K562 (cell line): ENCODE measurements at places on chromosomes 4 and X. TPM values are rescaled to one million over a fixed set of nuclear protein-coding genes. Genes with fewer than 3 reads are reported as not detected.

The CCDC160 gene
- not detected in 2 replicates for total RNA-seq

The MAGEB10 gene
- total RNA-seq, result 0.47 and 0.55 TPM in 2 replicates

The REST gene
- total RNA-seq, result 23.2 and 24.0 TPM in 2 replicates

The HSFX4 gene
- total RNA-seq, result not detected in 2 replicates

The FAM47E gene
- total RNA-seq, result 3.7 and 4.8 TPM in 2 replicates

The ADGRG2 gene
- total RNA-seq, result 0.04 TPM in 1 of 2 replicates, not detected in the other

DNA sequence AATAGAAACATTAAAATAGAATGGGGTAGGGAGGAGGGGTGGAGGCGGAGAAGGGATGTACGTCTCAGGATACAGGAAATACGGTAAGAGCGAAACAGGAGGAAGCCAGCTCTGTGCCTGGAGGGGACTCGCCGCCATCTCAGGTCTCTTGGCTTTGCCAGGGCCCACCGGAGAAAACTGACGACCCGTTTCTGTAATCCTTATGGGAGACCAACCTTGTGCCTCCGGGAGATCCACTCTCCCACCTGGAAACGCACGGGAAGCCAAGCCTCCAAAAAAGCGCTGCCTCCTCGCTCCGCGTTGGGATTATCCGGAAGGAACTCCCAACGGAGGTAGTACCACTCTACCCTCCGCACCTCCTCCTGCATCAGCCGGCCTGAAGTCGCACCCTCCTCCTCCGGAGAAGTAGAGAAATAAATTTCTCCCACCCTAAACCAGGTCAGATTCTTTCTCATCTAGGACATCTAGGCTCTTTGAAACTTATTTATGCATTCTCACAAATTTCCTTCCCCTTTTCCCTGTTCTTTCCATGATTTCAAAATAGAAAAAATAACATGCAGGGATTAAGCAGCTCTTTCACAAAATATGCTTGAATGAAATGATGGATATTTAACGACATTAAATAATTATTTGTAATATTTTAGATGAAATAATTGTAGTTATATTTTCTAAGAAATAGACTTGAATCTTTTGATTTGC lies at the start of gene NBDY:
NBDY (plus strand) TSS at position 92 of the 699 bp plus-strand sequence; CDS start at position 203, 111 bp downstream.
- peak; percentile 7 for DNase-seq

DNA sequence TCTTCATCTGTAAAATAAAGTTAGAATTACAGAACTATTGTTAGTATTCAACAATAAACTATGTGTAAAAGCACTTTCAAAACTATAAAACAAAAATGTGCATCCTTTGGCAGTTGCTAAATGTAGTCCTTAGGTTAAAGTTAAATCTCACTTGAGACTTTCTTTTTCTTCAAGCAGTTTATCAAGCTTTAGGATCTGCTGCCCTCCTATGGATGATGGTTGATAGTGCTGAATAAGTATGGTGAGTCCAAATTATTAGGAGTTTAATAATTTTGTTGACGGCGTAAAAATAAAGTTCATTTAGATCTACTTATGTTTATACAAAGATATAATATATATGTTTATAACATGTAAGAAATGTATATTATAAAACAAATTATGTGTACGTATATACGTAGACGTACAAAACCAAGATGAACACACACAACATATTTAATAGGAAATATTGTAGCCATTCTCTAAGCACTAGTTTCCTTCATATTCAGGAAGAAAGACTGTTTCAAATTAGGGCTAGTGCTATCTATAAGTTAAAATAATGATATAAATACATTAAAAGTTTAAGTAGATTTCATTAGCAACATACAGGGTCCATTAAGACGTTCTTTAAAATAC lies 22.3 kb downstream of the UGT2A2 start:
- DNase-seq, result no peak

DNA sequence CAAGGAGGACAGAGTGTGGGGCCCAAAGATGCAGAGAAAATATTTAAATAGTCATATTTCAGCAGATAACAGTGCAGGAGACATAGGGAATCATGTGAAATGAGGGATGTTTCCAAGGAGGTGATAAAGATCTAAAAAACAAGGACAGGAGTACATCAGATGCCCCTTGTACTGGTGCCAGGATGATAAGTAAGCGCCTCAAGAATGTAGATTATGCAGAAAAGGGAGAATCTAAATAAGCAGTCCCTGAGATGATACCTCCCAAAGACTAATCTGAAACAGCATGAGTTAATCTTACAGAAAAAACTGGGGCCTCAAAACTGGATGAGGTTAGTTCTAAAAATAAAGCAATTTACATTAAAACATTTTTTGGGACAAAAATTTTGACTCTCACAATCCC lies 136.1 kb upstream of the WDFY3 start:
- DNase-seq, result no peak

DNA sequence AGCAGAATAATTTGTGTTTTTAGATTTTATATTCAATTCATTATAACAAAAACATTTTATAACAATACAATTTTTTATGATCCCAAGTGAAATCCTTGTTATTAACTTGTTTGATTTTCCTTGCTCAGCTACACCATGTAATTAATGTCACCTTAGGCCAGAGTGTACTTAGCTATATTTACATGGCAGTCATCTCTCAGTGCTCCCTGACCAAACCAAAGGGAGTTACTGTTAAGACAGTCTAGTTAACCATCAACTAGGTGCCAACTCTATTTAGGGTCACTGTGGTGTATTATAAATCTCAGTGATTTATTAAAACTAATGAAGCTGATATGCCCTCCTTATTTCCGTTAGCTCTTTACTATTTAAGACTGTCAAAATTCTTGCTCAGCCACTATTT lies 44.4 kb downstream of the CCDC158 start:
- DNase-seq, result no peak

- no peak for DNase-seq
These were observed 57.3 kb downstream of the AGA start for GRCh38 chr4:177384856-177385397.

DNA sequence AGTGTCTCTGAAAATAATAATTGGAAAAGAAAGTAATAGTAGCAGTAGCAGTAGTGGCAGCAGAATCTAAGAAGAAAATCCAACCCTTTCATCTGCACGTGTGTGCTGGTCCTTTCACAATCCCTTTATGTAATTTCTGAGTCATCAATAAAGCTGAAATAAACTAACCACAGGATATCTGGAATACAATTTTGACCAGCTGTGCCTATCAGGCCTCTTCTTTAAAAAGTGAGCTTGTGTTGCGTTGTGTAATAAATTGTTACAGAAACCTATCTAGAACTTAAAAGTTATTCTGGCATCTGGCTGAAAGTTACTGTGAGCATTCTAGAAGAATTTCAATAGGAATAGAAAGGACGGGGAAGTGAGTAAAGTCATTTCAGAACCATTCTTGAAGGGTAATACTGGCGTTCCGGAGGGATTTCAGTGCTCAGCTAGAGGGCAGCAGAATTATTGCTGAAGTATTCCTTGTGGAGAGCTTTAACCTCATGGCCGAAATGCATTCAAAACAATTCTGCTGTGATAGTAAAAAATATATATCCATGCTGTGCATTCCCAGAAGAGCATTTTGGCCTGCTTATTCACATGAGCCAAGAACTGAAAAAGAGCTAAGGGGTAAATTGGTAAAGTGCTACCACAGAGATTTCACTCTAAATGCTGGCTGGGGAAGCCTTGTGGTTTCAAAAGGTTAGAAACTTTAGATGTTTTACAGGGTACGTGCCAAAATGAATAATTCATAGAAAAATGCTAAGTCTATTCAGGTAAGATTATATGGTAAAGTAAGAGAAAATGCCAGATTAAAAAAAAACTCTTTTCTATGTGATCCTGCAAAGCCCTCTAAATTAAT lies 260.6 kb downstream of the NKX6-1 start:
- DNase-seq, result no peak

- DNase-seq, result no peak
These were observed 136.0 kb downstream of the NKX6-1 start for GRCh38 chr4:84362896-84363655.

- DNase-seq, result no peak
These were observed 1077.3 kb downstream of the RAPGEF2 start for GRCh38 chr4:160180211-160180610.

DNA sequence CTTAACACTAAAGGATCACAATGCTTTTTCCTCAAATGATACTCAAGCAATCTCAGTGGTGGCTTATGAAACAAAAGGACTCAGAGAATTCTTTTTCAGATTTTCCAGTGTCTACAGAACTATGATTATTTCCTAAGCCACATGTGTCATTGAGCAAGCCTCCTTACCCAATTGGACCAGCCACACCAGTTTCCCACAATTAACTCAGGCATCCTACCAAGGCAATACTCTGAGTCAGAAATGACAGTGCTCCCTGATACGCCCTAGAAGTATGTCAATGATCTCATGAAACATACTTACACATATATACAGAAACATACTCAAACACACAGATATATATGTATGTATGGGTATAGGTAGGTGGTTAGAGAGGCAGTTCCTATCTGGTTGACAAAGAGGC lies 4.8 kb downstream of the ADAMTS3 start:
- DNase-seq, result no peak

GRCh38 chr4:16717266-16717970 lies 181.0 kb downstream of the LDB2 start:
- no peak for DNase-seq

DNA sequence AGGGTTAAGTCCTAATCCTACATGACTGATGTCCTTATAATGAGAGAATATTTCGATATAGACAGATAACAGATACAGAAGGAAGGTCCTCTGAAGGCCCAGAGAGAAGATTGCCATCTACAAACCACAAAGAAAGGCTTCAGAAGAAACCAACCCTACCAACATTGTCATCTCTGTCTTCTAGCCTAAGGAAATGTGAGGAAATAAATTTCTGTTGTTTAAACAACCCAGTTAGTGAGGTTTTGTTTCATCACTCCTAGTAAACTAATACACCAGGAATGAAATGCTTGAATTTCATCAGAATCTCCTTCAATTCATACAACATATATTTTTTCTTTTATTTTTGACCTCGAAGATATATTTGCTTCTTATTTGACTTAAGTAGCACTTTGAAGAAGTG lies 1527.8 kb downstream of the STIM2 start:
- no peak for DNase-seq

GRCh38 chr4:67885762-67886161 lies 2.0 kb upstream of the TMPRSS11D start:
- no peak for DNase-seq

DNA sequence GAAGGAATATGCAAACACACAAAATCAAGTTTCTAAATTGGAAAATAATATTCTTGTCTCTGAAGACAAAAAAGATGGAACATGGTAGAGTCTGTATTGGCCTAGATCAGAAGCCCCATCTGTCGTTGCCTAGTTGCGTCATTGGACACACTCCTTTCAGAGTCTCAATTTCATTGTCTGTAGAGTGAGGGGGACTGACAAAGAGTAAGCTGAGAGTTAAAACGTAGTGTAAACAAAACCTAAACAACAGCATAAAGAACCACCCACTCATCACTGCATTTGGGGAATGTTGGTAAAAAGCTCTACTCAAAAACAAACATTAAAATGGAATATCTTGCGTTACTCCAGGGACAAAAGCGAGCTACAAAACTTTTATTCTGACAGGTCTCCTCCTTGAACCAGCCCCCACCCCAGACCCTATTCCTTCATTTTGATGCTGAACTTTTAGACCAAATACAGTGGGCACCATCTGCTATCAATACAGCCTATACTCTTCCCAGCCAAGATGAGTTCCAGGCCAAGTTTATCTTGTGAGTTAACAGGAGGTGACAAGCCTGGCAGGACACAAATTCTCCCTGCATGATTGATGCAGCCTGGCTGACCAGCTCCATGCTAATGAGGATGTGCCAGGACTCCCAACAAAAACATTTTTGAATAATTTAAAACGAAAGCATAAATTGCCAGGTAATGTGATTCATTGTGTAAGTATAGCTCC lies 125.2 kb downstream of the COL25A1 start:
- no peak for DNase-seq

DNA sequence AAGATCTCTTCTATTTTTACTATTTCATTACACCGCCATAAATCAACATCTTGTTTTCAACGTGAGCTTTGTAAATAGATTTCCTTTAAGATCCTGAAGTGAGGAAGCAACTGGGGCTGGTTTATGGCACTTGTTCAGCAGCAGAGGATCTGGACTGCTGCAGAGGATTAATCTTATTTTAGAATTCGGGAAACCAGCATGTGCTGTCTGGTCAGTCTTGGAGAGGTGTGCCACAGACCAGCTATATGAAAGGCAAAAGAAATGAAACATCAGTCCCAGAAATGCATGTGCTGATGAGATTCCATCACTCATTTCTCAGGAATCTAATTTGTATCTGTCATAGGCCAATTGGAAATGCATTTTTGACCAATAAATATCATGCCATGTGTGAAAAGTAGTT lies 23.4 kb downstream of the PRDM8 start:
- no peak for DNase-seq

DNA sequence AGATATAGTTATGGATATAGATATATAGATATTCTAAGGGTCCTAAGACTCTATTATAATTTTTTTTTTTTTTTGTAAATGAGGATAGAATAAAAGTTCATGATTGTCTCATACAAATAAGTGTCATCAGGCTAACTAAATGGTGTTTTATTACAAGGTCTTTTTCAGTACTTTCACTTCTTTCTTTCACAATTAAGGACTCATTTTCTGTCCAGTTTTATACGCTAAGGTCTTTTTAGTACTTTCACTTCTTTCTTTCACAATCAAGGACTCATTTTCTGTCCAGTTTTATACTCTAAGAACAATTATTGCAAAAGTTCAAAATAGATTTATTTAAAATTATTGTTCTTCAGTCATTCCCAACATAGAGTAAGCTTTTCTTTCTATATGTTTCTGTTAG lies 32.7 kb downstream of the RUFY3 start:
- DNase-seq, result no peak

DNA sequence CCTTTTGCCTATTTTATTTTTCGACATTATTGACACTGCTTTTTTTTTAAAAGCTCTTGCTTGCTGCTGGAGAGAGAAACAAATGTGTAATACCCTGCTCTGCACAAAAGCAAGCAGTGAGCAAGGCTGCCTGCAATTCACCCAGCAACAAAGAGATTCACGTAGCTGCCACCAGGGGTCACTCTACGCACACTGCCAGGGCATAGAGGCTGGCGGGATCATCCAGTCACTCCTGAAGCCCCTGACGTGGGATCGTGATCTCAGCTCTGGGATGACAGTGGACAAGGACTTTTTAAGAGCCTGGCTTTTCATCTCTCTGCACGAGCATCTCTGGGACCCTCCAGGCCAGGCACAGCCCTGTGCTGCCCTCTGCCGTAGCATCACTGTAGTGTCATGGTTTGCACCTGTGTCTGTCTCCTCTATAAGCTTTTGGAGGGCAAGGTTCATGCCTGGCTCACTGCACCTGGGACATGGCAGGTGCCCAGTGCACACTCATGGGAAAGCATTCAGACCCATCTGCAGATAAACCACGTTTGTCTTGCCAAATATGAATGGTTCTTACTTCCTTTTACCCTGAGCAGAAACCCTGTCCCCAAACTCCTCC lies 19.8 kb downstream of the C4orf50 start:
- DNase-seq, result peak; percentile 64
